Fibroblast of skin of right biceps (primary cell): ENCODE measurements at places on chromosomes 6 and 20.

DNA sequence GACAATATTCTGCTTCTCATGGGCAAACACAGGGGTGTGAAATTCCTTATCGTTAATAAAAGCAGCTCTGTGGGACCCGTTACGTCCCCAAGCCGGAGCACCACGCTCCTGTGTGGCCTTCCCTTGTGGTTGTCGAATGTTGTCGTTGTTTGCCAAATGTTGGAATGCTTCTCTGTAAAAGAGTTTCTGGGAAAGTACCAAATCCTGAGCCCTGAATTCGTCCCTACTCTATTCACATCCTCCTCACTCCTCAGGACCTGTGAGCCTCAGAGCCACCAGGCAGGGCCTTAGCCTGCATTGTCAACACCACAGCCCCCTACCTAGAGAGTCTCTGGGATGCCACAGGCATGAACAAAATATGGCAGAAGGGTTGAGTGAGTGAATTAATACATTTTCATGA lies 64.0 kb downstream of the THBS2 start:
- no peak for DNase-seq

DNA sequence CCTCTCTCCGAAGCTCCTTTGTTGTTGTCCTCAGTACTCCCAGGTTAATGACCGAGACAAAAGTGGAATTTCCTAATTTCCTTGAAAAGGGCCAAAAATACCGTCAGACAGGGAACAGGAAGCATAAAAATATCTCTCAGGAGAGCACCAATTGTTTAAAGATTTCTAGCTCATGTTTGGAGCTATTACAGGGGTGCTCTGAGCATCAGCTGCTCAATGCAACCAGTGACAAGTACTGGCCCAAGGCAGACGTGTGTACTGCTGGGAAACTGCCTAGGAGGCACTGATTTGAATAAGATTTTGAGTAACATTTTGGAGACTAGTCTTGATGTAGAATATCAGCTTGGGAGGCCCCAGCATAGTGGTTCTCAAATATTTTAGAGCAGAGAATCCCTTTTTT lies 17.3 kb downstream of the LAMA4 start:
- DNase-seq: no peak

GRCh38 chr6:78533426-78533825 lies 333.9 kb upstream of the IRAK1BP1 start:
- DNase-seq: peak; percentile 9

GRCh38 chr6:132651062-132651461 lies 7.9 kb downstream of the TAAR1 start:
- DNase-seq: no peak

DNA sequence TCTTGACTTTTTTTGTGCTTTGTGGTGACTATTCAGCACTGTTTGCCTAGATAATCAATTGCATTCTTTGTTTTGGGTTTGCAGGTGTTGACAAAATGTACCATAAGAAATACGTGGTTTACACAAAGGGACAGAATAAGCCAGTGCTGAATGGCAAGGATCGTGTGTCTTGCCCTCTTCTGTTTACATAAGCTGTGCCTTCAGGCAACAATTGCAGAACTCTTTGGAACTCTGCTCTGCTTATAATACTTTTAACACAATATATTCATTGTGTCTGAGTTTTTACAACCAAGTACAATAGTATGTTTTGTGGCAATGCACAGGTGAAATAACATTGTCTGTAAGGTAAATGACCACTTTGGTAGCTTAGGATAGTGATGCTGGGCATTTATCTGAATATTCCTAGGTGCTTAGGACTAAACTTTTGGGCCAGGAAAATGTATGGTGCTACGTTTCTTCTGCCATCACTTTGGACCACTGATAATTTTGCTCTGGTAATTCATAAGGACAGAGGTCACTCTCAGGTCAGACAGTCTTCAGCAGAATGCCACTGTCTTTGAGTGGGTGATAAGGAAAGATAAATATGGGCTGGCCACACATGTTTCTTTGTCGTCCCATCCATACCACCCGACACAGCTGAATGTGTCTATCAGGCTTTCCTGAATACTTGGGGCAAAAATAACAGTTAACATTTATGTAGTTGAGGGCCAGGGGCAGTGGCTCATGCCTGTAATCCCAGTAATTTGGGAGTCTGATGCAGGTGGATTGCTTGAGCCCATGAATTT lies 344.6 kb upstream of the IMPG1 start:
- DNase-seq: no peak

- DNase-seq: peak; percentile 58
These were observed 45.9 kb upstream of the DUSP22 start for GRCh38 chr6:246352-246751.

DNA sequence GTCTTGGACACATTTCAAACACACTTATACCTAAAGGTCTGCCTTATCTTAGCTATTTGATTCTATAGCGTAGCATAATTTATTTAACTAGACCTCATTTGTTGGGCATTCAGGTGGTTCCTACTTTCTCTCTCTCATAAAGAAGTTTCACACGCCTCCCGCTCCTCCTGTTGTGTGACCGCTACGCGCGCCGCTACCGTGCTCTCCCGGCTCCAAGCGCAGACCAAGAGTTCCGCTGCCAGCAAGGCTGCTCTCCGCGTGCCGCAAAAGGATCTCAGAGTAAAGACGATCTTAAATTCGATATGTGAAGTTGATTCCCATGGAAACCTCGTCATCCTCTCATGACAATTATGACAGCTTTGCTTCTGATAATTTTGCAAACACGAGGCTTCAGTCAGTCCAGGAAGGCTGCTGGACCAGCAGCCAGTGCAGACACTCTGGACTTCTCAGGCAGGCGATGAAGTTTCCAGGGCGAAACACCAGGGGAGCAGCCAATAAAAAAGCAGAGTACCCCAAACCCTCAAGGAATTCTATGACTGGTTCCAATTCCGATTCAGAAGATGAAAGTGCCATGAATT lies 20.4 kb downstream of the PRSS16 start:
- no peak for DNase-seq

- DNase-seq: peak; percentile 23
These were observed 154.2 kb upstream of the QKI start for GRCh38 chr6:163260111-163260895.

- DNase-seq: no peak
These were observed 11.2 kb downstream of the CCDC167 start for GRCh38 chr6:37488476-37488875.

DNA sequence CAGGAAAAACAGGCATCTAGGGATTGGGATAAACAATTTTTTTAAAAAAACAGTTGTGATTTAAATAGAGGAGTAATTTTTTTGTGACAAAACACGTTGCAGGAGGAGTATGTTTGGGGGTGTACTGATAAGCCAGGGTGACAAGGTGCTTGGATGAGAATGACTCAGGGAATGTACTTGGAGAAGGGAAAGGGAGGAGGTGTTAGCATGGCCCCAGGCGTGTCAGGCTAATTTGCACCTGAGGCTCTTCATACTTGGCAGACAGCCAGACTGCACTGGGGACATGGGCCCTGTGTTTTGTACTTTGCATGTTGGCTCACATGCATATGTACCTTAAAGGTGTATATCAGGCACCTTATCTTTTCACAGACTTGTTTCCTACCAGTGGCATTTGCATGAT lies 22.8 kb downstream of the PANK2 start:
- no peak for DNase-seq

- DNase-seq: peak; percentile 33
These were observed 102.3 kb upstream of the FOXP4 start for GRCh38 chr6:41443616-41444525.

- DNase-seq: no peak
These were observed 8.6 kb upstream of the COMMD7 start for GRCh38 chr20:32751702-32752457.

- DNase-seq: no peak
These were observed 32.6 kb downstream of the MDFI start for GRCh38 chr6:41670703-41671360.

DNA sequence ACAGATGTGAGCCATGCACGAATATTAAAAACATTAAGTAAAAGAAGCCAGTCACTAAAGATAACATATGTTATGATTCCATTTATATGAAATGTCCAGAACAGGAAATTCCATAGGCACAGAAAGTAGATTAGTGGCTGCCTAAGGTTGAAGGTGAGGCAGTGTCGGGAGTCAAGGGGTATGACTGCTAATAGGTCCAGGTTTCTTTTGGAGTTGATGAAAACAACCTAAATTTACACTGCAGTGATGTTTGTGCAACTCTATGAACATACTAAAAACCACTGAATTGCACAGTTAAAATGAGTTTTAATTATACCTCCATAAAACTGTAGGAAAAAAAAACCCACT lies 14.4 kb downstream of the SRPK1 start:
- no peak for DNase-seq

DNA sequence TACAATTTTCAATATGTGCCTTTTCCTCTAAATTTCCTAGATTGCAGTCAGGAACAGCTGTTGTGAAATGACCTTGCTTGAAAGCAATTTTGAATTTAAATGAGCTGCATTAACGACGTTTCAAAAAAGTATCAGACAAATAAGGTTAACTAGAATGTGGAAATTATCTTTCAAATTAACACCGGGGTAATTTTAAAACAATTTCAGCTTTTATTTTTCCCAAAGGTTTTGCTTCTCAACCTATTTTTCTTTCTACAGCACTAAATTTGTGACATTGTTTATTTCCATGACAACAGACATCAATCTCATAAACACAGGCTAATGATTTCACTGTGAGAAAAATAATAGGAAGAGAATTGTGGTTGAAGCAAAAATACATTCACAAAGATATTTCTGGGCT lies 38.5 kb downstream of the COL12A1 start:
- no peak for DNase-seq

DNA sequence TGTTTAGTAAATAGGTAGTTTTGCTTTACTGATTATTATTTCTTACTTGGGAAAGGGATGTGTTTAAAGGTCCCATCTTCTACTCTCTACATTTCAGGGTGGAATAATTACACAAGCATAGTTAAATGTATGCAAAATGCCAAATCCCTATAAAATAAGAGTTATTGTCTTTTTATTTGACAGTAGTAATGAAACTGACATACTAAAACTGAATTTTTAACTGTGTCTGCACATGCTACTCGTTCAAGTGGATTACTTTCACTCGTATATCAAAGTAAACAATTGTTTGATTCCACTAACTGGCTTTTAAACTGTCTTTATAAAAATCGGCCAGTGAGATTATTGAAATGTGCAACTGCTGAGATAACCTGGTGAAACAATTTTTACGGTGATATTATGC lies 602.9 kb upstream of the ADGRB3 start:
- DNase-seq: no peak

DNA sequence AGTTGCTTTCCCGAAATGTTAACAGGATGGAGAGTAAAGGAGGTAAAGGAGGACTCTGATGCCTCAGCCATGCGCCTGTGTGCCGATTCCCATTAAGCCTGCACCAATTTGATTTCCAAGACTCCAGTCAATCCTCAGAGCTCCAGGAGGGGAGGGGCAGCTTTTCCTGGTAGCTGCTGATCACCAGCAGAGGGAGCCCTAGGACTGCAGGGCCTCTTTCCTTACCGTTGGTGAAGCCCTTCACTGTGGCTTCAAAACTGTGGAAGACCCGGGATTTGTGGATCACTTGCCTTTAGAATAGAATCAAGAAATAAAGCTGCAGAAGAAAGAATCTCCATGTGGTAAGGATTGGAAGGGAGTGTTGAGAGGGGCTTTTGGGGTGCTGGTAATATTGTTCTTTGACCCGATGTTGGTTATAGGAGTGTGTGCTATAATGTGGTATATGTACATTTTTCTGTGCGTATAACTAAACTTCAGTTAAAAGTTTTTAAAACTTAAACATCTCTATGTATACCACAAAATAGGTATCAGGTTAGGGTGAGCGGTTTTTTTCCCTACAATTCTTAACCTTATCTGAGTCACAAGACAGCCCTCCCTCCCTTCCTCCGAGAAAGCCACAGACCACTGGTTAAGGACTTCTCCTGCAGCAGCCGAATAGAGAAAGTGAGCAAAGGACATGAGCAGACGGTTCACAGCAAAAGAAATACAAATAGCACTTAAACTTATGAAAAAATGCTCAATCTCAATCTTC lies 6.9 kb upstream of the OSER1 start:
- DNase-seq: peak; percentile 64

- DNase-seq: peak; percentile 54
These were observed 432.5 kb downstream of the CD109 start for GRCh38 chr6:74128536-74128935.

GRCh38 chr6:48615041-48615440 lies 504.0 kb upstream of the PTCHD4 start:
- peak; percentile 20 for DNase-seq

DNA sequence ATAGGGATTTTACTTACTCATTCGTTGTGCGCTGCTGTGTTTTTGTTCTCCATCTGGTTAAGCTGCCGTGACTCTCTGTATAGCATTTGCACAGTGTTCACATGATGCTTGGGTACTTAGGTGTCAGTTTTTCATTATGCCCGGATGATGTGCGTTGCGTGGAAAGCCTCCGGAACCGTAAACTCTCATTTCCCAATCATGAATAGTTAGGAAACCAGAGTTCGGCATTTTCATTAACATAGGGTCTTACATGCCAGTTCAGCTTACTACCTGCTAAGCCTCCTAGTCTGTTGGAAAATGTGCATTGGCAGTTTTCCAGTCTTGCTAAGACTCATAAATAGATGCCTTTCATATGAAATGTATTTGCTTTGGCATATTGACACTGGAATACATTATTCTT lies 483.4 kb upstream of the FLRT3 start:
- peak; percentile 57 for DNase-seq

DNA sequence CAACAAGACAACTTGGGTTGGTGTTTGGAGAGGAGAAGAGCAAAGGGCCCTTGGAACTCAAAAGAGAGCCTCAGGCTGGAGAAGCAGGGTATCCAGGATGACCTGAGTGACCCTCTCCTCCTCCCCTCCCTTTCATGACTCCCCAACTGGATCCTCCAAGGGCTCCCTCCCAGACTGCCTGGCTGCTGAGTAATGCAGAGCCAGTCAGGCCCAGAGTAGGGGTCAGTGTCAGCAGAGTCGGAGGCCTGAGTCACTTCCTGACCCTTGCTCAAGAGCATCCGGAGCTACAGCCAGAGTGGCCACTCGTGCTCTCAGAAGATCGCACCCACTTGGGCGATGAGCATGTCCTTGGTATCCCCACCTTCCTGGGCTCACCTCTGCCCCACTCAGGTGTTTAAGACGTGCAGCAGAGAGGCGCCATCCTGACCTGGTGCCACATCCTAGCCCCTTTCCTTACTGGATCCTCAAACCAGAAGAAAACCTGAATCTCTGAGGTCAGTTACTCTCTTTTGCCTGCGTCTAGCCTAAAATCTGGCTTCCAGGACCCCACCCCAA lies 2.8 kb upstream of the MAPK13 start:
- DNase-seq: peak; percentile 62

- no peak for DNase-seq
These were observed 128.6 kb downstream of the MAP7 start for GRCh38 chr6:136421537-136422158.
